ENCODE measurements at places on chromosomes 7 and 10.

DNA sequence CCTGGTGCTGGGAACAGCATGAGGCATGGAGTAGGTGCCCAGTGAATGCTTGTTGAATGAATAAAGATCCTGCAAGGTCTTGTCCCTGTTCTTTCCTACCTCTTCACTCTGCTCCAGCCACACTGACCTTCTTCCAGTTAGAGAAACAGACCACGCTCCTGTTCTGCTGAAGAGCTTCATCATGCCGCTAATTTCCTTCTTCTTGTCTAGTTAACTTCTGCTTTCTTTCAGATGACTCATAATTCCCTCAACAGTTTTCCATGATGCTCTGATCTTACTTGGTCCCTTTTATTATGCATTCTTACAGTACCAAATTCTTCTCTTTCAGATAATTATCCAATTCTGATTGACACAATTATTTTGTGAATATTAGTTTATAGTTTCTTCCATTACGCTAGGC, 59.5 kb upstream of the C1QL3 start:
- no peak for DNase-seq

DNA sequence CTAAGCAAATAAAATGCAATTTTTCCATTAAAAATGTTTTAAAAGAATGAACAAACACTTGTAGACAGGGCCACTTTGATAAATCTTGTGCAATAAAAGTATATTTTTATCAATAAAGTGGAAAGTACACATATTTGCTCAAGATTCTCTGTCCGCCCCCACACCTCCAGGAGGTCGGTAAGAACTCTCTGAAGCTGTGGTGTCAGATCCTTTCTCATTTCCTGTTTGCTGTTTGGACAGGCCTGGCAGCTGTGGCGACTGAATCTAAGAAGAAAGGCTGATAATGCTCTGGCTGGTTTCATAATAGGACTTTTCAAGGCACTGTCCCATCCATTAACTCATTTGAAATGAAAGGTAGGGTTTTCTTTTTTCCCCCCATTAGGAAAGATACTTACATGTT, 15.3 kb upstream of the ASB4 start:
- DNase-seq: peak; percentile 47

DNA sequence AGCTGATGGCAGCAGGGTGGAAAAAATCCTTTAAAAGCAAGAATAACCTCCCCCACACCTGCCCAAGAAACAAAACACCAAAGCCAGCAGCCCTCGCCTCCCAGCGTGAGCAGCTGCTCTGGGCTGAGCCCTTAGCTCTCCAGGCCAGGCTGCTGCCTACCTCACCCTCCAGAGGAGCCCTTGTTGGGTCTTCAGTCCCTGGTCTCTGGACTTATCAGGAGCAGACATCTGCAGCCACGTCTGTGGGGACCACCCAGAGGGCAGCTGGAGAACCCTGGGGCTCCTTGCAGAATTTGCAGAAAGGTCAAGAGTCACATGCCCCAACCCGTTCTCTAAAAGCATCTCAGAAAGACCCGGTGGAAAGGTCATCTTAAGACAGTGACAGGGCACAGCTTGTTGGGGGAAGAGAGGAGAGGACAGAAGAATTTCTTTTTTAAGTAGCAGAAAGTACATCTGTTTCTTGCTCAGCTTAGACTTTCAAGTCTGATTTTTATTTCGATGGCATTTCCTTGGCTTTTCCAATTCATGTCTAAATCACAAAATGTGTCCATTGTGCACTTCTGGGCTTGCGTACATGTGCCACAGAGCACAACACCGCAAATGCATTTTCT, 425.7 kb upstream of the NFE2L3 start:
- no peak for DNase-seq

- DNase-seq: no peak
Observed at GRCh38 chr10:44422570-44423101, 37.7 kb upstream of the CXCL12 start.

- DNase-seq: peak; percentile 19
Observed at GRCh38 chr10:102431452-102432124, 786 bp downstream of the CUEDC2 start.

DNA sequence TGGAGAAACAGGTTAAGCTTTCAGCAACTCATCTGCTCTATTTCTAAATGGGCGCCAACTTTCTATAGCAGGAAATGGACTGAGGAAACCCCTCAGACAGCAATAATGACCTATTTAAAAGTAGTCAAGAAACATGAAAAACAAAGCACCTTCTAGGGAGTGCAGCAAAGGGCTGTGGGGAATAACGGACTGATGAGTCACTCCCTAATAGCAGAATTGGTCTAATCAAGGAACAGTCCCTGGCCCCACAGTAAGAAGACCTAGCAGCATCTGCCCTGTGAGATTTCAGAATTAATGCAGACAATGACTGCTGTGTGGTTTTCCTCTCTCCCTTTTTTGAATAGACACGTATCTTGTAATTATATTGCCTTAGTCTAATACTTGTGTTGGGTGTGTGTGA, 602.9 kb downstream of the IPMK start:
- DNase-seq: peak; percentile 2

GRCh38 chr10:116833986-116834985, 15.0 kb upstream of the ENO4 start:
- no peak for DNase-seq

GRCh38 chr7:68547181-68547580, 1051.1 kb upstream of the AUTS2 start:
- DNase-seq: peak; percentile 65

GRCh38 chr7:41744161-41744560, 41.3 kb upstream of the INHBA start:
- no peak for DNase-seq

- DNase-seq: peak; percentile 50
Observed at GRCh38 chr7:44973610-44974401, 5.0 kb downstream of the MYO1G start.

GRCh38 chr7:19249281-19249680, 104.1 kb upstream of the FERD3L start:
- DNase-seq: peak; percentile 7

DNA sequence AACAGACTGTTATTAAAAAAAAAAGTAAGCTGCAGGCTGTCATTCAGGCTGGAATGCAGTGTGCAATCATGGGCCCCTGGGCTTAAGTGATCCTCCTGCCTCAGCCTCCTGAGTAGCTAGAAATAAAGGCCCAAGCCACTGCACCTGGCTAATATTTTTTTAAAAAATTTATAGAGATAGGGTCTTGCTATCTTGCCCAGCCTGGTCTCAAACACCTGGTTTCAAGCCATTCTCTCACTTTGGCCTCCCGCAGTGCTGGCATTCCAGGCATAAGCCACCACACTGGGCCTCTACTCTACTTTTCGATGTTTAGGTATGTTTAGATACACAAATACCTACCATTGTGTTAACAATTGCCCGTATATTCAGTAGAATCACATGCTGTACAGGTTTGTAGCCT, 270.4 kb upstream of the PRKCQ start:
- no peak for DNase-seq

DNA sequence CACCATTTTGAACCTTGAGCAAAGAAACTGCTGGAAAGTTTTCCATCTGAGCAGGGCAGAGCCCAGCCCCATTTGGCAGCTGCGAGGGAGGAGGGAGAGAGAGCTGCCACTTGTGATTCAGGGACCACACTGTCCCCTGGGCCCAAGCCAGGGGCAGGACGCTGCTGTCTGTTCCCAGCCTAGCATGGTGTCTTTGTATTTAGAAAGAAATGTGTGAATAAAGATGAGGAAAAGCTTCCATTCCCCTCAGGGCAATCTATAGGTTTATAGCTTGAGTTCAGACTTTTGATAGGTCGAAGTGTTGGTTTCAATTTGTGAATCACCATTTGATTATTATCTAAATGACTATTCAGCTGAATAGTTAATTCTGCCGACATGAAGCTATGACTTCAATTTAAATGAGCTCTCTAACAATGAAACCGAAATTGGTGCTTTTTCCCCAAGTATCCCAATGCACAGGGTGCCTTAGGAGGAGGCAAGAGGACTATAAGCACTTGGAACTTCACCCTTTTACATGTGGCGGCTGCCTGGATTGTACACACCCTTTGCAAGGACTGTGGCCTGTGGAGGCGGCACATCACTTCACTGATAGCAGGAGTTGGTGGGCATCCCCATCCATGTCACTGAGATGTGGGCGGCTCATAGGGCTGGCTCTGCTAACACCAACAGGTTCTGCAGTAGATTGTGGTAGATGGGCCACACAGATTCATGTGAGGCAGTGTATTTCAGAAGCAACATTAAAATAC, 223.5 kb downstream of the CCDC3 start:
- peak; percentile 27 for DNase-seq

DNA sequence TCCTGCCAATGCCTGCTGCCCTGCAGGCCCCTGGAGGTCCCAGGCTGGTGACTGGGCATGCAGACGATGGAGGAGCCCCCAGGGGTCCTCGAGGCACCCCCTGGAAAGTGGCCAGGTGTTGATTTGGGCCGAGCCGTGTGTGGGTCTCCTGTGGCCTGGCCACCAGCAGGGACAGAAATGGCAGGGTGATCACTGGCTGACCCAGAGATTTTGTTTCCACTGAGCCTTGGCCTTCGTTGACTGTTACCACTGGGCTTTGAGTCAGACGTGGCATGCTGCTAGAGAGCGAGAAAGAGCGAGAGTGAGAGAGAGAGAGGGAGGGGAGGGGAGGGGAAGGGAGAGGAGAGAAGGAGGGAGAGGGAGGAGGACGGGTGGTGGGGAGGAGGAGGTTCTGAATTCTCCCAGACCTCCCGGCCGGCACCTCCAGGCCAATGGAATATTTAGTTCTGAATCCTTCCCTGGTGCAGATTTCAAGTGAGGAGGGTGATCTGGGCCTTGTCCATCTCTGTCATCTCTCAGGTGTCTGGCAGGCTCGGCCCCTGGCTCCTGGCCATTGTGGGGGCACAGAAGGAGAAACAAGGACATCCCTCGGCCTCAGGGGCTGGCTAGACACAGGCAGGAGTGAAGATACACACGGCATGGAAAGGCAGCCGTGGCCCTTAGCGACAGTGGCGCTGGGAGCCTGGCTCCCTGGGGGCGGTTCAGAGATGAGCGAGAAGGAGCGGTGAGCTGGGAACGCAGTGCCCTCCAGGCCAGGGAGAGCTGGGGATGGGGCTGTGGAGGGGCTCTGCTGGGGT, 58.2 kb downstream of the GLRX3 start:
- DNase-seq: no peak

GRCh38 chr10:133131053-133131452, 29.0 kb upstream of the KNDC1 start:
- no peak for DNase-seq

GRCh38 chr10:129273860-129274259, 193.2 kb upstream of the MGMT start:
- DNase-seq: no peak

- no peak for DNase-seq
Observed at GRCh38 chr7:148144827-148145226, 445.7 kb upstream of the C7orf33 start.

DNA sequence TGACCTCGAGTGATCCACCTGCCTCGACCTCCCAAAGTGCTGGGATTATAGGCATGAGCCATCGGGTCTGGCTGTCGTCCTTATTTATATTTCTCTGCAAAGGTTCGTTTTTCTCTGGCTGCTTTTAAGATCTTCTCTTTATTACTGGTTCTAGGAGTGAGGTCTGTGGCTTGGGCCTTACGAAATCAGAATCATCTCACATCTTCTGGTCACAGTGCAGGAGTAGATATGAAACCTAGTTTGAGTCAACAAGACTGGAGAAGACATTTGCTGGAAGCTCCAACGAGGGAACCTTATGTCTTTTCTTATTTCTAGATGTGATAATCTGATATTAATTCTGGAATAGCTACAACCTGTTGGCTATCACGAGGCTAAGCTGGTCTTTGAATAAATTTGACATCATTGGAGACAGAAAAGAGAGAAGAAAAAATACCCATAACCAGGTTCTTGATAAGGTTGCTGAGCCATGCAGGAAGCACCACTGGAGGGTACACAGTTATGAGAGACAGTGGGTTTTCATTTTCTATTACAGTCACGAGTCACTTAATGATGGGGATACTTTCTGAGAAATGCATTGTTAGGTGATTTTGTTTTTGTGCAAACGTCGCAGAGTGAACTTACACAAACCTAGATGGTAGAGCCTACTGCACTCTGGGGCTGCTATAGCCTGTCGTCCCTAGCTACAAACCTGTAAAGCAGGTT, 25.6 kb upstream of the IL15RA start:
- no peak for DNase-seq

GRCh38 chr7:30906515-30907240, 5.0 kb upstream of the AQP1 start:
- peak; percentile 75 for DNase-seq

DNA sequence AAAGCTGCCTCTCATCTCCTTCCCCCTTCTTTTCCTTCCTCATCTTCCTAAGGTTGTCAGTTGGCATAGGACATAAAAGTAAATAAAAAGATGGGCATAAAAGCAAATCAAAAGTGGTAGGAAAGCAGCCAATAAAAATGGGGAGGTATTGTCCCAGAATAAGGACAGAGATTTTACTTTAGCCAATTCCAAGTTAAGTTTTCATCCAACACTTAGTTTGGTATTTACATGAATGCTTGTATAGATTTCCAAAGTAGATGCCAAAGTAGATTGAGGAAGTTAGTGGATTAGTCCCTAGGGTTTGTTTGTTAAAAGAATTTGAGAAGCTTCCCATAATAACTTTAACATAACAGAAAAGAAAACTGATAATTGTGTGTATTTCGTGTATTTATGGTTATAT, 33.7 kb downstream of the HDAC9 start:
- no peak for DNase-seq

- DNase-seq: no peak
Observed at GRCh38 chr7:99667179-99667578, 12.6 kb downstream of the CYP3A5 start.

GRCh38 chr7:35975851-35976454, 175.1 kb downstream of the SEPTIN7 start:
- peak; percentile 73 for DNase-seq

DNA sequence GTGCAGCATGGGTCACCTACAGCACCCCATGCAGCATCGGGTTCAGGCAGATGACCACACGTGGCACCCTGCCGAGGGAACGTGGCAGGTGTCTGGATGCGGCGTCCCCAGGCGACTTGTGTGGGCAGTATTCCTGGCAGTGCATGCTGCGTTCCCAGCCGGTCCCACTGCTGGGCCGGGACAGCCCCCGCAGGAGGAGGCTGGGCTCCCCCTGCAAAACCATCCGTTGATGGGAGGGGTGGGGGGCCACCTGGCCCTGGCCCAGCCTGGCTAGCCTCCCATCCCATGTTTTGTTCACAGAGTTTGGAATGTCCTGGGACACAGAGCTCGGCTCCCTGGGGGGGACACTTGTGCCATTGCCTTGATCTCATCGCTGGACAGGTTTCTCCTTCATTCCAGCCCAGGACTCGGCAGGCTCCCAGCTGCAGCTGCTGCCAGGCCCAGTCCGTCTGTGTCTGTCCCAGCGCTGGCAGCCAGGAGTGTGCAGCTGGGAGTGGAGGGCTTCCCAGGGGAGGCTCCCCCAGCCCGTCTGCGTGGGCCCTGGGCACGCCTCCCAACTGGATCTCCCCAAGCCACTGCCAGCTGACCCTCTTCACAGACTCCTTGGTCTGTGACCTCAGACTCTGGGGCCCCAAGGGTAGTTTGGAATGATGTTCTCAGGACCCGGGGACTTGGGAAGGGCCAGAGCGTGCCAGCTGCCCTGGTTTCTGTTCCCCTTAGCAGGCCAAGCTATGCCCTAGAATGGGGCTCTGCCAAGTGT, 32.6 kb downstream of the TMEM270 start:
- DNase-seq: no peak
